Naive thymus-derived CD4-positive, alpha-beta T cell (primary cell): ENCODE measurements at places on chromosomes 11 and 22. TPM values are rescaled to one million over a fixed set of nuclear protein-coding genes. Genes with fewer than 3 reads are reported as not detected.

- no peak for DNase-seq
Measured at GRCh38 chr22:38774496-38775166, 18.8 kb upstream of the SUN2 start.

The UBQLNL gene
- total RNA-seq, result 0.69 TPM

- no peak for DNase-seq
Measured at GRCh38 chr11:16007514-16007913, 348.8 kb downstream of the SOX6 start.

DNA sequence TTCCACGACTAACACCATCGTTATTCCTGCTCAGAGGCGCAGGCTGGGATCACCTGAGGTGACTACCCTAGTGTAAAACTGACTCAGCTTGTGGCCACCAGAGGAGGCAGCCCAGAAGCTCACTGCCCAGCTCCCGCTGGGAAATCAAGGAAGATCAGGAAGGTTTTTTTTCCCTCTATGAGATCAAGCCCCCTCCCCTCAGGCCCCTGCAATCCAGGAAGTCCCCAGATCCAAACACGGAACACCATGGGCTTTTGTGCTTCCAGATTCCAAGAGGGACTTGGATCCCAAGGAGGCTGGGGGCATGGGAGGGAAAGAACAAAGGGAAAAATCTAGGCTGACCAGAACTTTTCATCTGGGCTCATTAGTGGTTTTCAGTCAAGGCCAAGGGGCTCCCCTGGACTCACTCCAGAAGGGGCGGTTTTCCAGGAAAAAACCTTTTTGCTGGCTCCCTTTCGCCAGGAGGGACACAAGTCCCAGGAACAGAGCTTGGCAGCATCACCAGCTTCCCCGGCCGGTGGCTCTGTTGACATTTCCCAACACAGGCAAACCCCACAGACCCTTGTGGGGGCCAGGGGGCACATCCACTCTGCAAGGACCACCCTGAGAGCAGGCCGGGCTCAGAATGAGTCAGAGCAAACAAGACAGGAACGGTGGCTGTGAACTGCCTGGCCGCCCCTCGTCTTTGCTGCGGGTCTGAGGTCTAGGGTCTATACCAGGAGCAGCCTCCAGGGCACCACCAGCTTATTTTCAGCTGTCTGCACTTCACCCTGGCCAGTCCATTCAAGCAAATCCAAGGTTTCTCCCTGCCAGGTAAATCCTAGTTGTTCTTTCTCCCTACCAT is 36.8 kb downstream of the MYH9 start:
- DNase-seq, result no peak

DNA sequence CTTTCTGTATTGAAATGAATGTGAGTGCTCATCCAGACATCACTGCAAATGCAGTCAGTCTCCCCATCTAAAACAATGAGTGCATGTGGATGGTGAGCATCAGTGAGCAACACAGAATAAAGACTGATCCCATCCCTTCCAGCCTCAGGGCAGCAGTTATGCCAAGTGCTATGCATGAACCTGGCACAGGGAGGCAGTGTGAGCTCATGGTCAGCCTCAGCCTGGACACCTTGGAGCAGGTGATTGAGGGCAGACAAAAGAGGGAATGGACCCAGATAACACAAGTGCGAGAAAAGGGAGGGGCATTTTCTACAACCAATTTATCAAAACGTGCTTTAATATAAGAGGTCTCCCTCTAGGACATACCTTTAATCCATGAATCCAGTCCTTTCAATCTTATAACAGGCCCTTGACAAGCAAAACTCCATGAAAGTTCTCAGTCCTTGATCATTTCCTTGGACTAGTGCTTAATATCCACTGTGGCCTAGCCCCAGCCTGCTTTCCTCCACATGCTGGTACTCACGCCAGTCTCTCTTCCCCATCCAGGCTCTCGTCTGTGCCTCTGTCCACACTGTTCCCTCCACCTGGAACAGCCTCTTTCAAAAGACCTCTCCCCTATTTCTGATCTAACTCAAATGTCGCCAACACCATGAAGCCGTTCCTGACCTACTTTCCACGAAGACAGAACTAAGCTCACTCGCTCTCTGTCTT is 50.5 kb upstream of the LRRC55 start:
- DNase-seq, result no peak

The SCGB2A2 gene
- not detected for total RNA-seq

DNA sequence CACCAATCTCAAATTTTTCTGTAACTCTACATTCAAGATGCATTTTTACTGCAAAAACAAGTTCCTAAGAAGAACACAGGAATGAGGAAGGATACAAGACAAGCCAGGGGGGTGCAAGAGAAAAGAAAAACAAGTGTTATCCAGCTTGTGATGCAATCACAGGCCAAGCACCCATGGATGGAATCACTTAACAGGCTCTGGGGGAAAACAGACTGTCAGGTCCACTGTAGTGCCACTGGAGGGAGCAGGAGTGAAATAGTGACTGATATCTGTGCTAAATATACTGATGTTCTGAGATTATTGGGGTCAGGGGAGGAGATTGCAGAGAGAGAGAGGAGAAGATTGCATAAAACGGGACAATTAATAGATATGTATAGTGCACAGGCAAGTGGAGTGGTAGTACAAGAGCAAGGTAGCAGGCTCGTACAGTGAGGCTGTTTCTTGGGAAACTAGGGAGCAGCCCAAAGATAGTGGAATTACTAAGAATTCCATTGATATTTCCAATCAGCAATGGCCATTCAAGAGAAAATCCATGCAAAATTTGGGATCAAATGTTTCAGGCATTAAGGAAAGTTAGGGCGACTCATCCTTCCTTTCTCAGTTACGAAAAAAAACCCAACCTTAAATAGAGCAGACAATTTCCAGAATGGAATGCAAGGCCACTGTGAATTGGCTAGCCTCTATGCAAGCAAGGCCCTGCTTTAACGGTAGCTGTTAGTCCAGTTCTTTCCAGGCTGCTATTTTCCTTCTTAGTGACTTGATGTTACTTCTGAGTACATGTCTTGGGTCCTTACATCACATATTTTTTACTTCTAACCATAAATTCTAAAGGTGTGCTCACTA is 52.2 kb upstream of the CEP126 start:
- DNase-seq, result no peak

The ART1 gene
- not detected for total RNA-seq

DNA sequence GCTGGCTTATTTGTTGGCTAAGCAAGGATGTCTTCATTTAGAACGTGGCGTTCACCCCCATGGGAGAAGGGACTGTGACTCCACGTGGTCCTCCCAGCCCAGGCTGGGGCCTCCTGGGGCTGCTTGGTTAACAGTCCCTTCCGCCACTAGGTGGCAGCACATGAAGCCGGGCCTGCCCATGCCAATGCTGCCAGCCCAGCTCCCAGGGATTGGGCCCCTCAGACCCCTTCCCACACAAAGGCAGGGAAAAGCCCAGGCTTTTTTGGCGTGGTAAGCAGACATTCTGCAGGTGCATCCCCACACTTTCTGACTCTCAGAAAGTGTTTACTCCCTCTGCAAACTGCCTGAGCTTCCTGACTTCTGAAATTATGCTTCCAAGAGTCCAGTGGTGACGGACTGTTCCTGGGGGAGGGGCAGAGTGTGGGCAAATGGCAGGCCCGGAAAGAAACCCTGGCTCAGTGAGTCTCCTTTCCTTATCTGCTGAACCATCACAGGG is 3.1 kb downstream of the CBX6 start:
- peak; percentile 66 for DNase-seq

- no peak for DNase-seq
Measured at GRCh38 chr11:86355256-86355655, 19.4 kb upstream of the CCDC81 start.

The LMO2 gene
- total RNA-seq, result 40.4 TPM

The CSTPP1 gene
- total RNA-seq, result 16.1 TPM

DNA sequence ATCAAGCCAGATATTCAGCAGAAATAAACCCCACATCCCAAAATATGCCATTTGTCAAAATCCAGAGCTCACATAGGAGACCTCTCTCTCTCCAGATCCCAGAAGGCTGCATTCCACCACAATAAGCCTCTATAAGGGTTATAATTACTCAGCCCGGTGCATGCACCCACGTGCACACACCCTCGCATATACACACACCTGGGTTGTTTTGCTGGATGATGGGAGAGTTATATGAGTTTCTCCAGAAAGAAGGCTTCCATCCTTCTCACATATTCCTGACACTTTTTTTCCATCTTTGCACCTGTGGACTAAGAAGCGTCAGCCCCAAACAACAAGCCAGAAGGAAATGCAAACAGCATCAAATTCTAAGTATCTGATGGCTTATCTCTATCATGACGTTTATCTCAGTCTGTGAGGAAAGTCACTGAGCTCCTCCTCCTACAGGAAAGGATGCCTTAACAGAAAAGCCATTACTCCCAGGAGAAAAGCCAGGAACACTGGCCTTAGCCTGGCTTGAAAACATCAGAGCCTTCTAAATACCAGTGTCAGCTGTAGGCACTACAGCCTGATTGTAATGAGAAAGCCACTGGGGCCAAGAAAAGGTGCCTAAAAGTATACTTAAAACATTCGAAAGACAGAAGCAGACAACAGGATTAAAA is 253.2 kb downstream of the LARGE1 start:
- no peak for DNase-seq

- no peak for DNase-seq
Measured at GRCh38 chr11:1337647-1338007, 28.2 kb upstream of the TOLLIP start.

GRCh38 chr11:125929445-125930075 is 16.3 kb upstream of the VSIG10L2 start:
- DNase-seq, result no peak

GRCh38 chr11:57100638-57101331 is 81.0 kb upstream of the LRRC55 start:
- no peak for DNase-seq

GRCh38 chr11:74168838-74169237 is 2.0 kb downstream of the C2CD3 start:
- DNase-seq, result no peak

GRCh38 chr11:70662691-70663098 is 264.4 kb downstream of the CTTN start:
- no peak for DNase-seq

DNA sequence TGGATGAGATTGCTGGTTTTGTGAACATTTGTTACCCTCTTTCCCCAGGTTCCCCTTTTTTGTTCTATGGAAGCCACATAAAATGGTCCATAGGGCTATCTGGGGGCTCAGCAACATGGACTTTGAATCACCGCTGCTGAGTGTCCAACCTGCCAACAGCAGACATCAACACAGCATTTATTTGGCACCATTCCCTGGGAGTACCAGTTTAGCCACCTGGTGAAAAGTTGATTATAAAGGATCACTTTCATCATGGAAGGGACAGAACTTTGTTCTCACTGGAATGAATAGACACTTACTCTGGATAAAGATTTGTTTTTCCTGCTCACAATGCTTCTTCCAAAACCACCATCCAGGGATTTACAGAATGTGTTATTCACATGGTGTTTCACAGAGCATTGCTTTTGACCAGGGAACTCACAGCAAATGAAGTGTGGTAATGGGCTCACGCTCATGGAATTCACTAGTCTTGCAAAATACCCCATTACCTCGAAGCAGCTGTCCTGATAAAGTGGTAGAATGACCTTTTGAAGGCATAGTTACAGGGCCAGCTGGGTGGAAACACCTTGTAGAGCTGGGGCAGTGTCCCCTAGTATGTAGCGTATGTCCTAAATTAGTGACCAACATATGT is 43.9 kb downstream of the ADM start:
- no peak for DNase-seq

DNA sequence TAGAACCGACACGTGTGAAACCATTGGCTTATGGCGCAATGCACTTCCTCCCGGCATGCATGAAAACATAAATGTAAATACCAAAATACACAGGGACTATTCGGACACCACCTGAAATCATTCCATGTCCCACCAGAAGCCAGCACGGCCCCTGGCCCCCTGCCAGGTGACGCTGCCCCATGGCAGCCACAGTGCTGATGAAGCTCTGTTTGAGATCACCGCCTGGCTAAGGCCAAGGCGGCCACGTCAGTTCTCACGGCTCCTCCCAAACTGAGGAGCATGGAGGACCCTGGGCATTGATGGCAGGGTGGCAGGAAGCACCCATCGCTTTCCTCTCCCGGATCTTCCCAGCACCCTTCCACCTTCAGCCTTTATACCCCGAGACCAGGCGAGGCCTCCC is 89.5 kb downstream of the CDKN1C start:
- no peak for DNase-seq

DNA sequence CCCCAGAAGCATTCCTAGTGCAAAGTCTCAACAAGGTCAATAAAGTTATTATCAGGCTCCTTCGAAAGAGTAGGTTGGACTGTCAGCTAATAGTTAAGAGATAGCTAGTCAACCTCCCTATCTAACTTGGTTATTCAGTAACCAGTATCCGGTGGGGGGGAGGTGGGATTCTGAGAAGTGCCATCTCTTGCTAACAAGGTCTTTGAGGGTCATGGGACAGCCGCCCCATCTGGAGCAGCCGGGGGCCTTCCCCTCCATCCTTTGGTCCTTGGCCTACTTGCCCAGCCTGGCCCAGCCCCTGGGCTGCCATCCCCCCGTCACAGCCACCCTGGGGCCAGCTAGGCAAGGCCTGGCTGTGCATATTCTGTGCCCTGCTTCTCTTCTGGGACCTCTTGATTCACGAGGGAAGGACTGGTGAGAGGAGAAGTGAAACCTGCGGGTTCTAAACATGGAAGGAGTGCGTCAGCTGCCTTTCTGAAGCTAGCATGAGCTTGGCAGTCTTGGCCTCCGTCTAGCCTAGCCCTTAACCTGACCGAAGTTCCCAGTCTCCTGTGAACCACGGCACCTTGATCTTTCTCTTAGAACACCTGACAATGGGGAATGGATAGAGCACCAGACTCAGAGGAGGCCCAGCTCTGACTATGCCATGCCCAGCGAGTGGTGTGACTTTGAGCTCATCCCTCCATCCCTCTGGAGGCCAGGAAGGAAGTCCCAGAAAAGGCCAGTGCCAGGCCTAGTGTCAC is 9.3 kb downstream of the SLC37A2 start:
- no peak for DNase-seq

The APOBEC3H gene
- total RNA-seq, result not detected

The MICAL3 gene
- total RNA-seq, result 17.1 TPM

DNA sequence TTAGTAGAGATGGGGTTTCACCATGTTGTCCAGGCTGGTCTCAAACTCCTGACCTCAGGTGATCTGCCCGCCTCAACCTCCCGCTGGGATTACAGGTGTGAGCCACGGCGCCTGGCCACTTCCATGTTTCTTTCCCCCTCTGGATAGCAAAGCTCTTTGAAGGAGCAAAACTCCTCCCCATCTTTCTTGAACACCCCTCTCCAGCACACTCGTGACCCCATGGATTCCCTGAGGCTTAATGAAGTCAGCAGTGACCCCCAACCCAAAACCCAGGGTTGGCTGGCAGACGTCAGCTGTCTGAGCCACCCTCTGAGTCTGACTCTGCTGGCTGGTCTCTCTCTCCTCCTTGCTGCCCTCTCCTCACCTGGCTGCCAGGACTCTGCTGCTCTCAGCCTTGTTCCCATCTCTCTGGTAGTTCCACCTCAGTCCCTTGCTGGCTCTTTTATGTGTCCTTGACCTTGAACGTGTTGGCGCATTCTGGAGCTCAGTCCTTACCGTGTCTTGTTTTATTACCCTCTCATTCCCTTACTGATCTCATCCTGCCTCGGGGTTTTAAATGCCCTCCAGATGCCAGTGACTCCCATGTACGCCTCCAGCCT is 44.5 kb downstream of the PARVG start:
- no peak for DNase-seq

- no peak for DNase-seq
Measured at GRCh38 chr22:40363059-40363458, 7.3 kb upstream of the SGSM3 start.

GRCh38 chr22:32722441-32722840 is 79.1 kb upstream of the TIMP3 start:
- no peak for DNase-seq
